ENCODE measurements at places on chromosomes 11 and 22. TPM values are rescaled to one million over a fixed set of nuclear protein-coding genes. Genes with fewer than 3 reads are reported as not detected.
A peak's percentile ranks its signal among the peaks of the same experiment; 100 is the strongest.

RASSF10 gene
- total RNA-seq = 3.3 TPM

FAM180B gene
- not detected for total RNA-seq

GRCh38 chr22:27792452-27793161 is 8.9 kb downstream of the MN1 start:
- H3K36me3 ChIP-seq = no peaks in the 10 kb centered on the region
- no peaks in the 10 kb centered on the region for H3K27me3 ChIP-seq
- peaks cover 3% of the 10 kb centered on the region for H3K4me1 ChIP-seq
- DNase-seq = no peak
- H3K4me3 ChIP-seq = no peak overlapping the region

GDPD4 gene
- total RNA-seq = 7.4 TPM

TBX10 gene
- not detected for total RNA-seq

GRCh38 chr11:13339195-13340153 is 61.9 kb downstream of the BMAL1 start:
- no peaks in the 10 kb centered on the region for H3K4me1 ChIP-seq
- no peaks in the 10 kb centered on the region for H3K27me3 ChIP-seq
- H3K36me3 ChIP-seq = no peaks in the 10 kb centered on the region
- peak overlapping the region; percentile 13 for H3K27ac ChIP-seq
- DNase-seq = peak; percentile 67

- H3K36me3 ChIP-seq = no peaks in the 10 kb centered on the region
- no peaks in the 10 kb centered on the region for H3K27me3 ChIP-seq
Measured at GRCh38 chr11:2305788-2306451, 4.1 kb downstream of the TSPAN32 start.

DNA sequence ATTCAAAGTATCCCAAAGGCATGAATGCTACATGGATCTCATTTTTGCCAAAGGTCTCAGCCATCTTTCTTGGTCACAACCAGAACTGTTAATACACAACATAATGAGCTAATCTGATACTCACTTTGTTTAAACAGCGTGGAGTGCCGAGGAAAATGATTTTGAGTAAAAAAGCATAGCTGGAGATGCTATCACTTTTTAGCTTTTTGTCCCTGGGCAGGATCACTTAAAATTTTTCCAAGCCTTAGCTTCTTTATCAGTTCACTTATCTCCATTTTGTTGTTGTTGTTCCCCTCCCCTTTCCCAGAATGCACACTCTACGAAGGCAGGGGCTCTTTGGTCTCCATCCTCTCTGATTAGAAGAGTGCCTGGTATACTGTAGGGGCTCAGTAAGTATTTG is 229.3 kb upstream of the NARS2 start:
- H3K4me1 ChIP-seq = peaks cover 11% of the 10 kb centered on the region
- H3K36me3 ChIP-seq = no peaks in the 10 kb centered on the region
- H3K27ac ChIP-seq = no peak overlapping the region
- no peak for DNase-seq
- no peak overlapping the region for H3K4me3 ChIP-seq

- H3K27me3 ChIP-seq = no peaks in the 10 kb centered on the region
- H3K4me3 ChIP-seq = no peak overlapping the region
- H3K36me3 ChIP-seq = no peaks in the 10 kb centered on the region
- H3K4me1 ChIP-seq = peaks cover 4% of the 10 kb centered on the region
- H3K27ac ChIP-seq = no peak overlapping the region
- no peak for DNase-seq
Measured at GRCh38 chr11:63020671-63021291, 5.1 kb upstream of the SLC22A8 start.

DNA sequence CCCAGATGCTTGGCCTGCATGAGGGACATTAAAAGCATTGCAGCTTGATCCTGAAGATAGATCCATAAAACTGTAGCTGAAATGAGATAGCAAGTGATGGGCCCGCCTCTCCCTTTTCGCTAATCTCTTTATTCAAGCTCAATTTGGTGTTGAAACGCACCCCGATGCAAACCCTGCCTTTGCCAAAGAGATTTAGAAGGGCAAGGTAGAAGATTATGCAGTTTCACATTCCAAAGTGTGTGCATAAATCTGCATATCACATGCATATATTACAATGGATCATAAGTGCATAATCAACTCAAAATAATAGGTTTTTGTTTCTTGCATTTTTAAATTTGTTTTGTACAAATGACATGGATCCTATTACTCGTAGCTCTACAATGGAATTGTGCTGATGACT is 80.1 kb upstream of the SHANK2 start:
- no peaks in the 10 kb centered on the region for H3K4me1 ChIP-seq
- no peaks in the 10 kb centered on the region for H3K27me3 ChIP-seq
- H3K36me3 ChIP-seq = no peaks in the 10 kb centered on the region
- H3K27ac ChIP-seq = no peak overlapping the region
- H3K4me3 ChIP-seq = no peak overlapping the region
- no peak for DNase-seq

GRCh38 chr22:42414021-42414420 is 18.2 kb downstream of the NFAM1 start:
- DNase-seq = no peak
- H3K36me3 ChIP-seq = no peaks in the 10 kb centered on the region
- H3K4me3 ChIP-seq = no peak overlapping the region
- H3K4me1 ChIP-seq = no peaks in the 10 kb centered on the region
- H3K27ac ChIP-seq = no peak overlapping the region

HTR3B gene
- total RNA-seq = not detected

- no peaks in the 10 kb centered on the region for H3K36me3 ChIP-seq
- DNase-seq = no peak
- H3K4me3 ChIP-seq = no peak overlapping the region
- no peak overlapping the region for H3K27ac ChIP-seq
Measured at GRCh38 chr11:5251746-5252145, 2.1 kb upstream of the HBG1 start.

DNA sequence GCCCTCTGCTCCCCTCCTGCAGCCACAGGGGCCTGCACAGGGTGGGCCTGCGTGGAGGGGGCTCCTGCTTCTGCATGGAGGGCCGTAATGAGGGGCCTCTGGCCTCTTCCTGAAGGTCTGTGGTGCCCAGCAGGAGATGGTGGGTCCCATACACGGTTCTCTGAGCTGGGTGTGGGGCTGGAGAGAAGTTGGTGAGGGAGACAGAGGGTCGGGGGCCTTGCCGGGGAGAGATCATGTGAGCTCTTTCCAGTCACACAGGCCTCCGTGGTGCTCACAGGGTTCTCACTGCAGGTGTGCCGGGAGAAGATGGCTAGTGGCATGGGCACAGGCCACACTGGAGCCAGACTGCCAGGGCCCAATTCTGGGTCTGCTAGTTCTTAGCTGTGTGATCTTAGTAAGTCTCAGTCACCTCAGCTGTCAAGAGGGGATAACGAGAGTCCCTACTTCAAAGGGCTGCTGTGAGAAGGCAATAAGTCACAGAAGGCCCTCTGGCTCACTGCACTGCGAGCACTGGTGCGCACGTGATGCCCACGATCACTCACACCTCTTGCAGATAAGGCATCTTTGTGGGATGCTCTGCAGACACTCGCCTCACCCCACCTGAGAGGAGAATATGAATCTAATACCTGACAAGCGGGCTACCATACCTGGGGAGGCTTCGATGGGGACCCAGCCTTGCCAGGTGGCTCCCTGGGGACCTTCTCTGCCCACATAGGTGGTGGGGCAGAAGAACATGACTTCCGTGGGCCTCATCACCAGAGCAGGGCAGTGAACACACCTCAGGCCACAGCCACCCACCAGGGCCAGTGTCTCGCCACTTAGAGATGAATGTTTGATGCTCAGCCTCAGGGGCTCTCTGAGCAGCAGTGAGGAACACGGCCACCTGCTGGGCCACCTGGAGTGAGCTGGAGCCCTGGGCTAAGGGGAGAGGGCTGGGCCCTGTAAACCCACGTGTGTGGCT is 14.5 kb downstream of the KCNC1 start:
- no peaks in the 10 kb centered on the region for H3K4me1 ChIP-seq
- H3K4me3 ChIP-seq = no peak overlapping the region
- no peak overlapping the region for H3K27ac ChIP-seq
- H3K27me3 ChIP-seq = no peaks in the 10 kb centered on the region

TRPM5 gene
- 0.68 TPM for total RNA-seq

CAVIN3 gene
- 46.1 TPM for total RNA-seq

DDIAS gene
- total RNA-seq = 1.3 TPM

DNA sequence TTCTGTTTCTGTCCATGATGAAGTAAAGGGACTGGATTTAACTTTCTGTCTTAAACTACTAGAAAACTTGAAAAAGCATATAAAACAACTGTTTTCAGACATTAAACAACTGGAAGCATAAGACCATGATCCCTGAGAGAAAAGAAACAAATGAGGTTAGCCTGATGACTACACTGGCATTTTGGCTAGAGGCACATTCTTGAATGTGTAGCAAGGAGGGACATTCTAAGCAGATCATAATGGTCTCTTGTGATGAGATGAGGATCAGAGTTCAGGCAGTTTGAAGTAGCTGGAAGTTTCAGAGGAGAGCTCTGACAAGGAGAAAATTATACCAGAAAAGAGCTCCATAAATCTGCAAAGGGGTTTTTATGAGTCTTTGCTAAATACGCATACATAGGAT is 75.4 kb downstream of the AASDHPPT start:
- no peaks in the 10 kb centered on the region for H3K4me1 ChIP-seq
- no peak for DNase-seq
- no peak overlapping the region for H3K27ac ChIP-seq
- no peaks in the 10 kb centered on the region for H3K27me3 ChIP-seq
- H3K4me3 ChIP-seq = no peak overlapping the region
- H3K36me3 ChIP-seq = no peaks in the 10 kb centered on the region

DNA sequence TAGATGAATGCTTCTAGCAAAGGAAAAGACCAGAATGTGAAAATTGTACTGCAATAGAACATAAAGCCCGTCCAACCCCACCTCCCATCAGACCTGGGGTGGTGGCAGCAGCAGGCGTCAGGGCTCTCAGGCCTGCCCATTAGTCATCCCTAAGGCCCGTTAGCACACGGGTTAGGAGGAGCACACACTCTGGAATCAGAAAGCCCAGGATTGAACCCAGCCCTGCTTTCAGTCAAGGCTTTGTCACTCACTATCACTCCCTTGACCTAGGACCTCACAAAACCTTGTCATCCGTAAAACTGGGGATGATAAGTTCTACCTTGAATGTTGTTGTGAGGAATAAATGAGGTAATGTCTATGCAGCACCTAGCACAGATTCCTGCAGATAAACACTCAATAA is 26.9 kb downstream of the MICAL3 start:
- no peaks in the 10 kb centered on the region for H3K27me3 ChIP-seq
- H3K4me3 ChIP-seq = no peak overlapping the region
- H3K4me1 ChIP-seq = peaks cover 3% of the 10 kb centered on the region
- H3K27ac ChIP-seq = no peak overlapping the region
- no peaks in the 10 kb centered on the region for H3K36me3 ChIP-seq

DNA sequence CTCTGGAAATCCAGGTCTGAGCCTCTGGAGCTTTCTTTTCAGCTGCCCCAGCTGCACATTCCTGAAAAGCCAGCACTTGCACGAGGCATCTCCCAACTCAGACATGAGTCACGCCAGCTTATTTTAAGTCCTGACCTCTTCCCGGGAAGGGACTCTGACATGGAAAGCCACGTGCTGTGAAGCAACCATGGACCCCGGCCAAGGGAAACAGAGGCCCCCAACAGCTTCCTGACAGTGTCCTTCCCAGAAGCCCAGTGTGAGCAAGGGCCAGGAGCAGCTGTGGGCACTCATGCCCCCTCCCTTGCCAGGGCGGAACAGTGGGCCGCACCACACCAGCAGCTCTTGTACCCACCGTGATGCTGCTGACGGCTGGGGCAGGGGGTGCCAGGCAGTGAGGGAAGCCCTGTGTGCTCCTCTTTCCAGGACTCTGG is 118.8 kb upstream of the CADM1 start:
- H3K4me1 ChIP-seq = no peaks in the 10 kb centered on the region
- no peak overlapping the region for H3K4me3 ChIP-seq
- no peaks in the 10 kb centered on the region for H3K36me3 ChIP-seq

GRCh38 chr11:62124186-62125113 is 639 bp downstream of the INCENP start:
- H3K4me1 ChIP-seq = no peaks in the 10 kb centered on the region
- H3K36me3 ChIP-seq = no peaks in the 10 kb centered on the region
- no peaks in the 10 kb centered on the region for H3K27me3 ChIP-seq
- peak; percentile 14 for DNase-seq

NLRP6 gene
- 2.7 TPM for total RNA-seq

MRGPRX3 gene
- total RNA-seq = not detected

DNA sequence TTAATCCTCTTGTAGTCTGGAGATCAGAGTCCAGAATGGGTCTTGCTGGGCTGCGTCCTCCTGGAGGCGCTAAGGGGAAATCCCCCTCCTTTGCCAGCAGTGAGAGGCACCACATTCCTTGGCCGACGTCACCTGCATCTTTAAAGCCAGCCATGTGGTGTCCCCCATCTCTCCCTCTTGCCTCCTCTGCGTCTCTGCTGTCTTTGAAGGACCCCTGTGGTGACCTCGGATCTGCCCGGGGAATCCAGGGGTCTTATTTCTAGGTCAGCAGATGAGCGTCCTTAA is 27.2 kb upstream of the PARVB start:
- H3K27ac ChIP-seq = no peak overlapping the region
- H3K36me3 ChIP-seq = peaks cover 18% of the 10 kb centered on the region
- H3K27me3 ChIP-seq = no peaks in the 10 kb centered on the region
- H3K4me1 ChIP-seq = no peaks in the 10 kb centered on the region

DNA sequence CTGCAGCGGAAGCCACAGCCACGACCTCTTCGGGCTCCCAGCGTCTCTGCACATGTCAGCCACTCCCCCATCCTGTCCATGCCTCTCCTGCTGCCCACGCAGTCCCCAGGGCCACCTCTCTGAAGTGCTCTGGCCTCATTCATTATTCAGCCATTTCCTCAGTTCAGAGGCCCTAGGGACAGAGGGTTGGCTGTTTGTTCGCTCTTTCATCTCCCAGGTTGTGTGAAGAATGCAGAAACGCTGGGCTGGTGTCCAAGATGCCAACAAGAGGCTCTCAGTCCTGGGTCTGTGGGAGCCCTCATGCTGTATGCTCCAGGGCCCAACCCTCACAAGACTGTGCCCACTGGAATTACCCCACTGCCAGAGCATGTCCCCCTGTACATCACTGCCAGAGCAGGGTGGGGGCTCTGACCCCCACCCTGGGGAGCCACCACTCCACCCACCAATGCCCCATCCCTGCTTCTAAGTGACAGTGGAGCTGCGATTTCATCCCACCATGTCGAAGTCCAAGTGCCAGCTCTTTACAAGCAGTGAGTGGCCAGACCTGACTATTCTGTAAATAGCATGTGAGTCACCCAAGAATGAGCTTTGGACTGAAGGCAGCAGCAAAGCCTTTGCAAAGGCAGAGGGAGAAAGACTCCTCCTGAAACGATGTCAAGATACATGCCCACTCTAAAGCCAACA is 209.6 kb downstream of the BUD13 start:
- H3K36me3 ChIP-seq = no peaks in the 10 kb centered on the region
- H3K27me3 ChIP-seq = no peaks in the 10 kb centered on the region
- no peak overlapping the region for H3K27ac ChIP-seq
- DNase-seq = no peak
- H3K4me1 ChIP-seq = no peaks in the 10 kb centered on the region
- H3K4me3 ChIP-seq = no peak overlapping the region

DNA sequence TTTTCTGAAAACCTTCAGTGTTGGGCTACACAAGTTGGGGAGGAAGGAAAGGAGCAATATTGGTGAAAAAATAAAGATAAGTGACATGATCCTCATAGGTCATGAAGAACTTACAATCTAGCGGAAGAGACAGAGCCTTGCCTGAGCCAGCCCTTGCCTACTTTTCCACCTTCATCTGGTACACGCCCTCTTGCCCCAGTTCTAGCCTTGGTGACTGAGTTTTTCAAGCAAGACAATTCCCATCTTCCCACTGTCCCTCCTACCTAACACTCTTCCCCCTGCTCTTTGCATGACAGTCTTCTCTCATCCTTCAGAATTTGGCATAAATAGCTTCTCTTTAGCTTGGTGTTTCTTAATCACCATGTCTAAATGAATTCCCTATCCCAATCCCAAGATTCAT is 42.6 kb downstream of the BBOX1 start:
- H3K36me3 ChIP-seq = no peaks in the 10 kb centered on the region
- no peak for DNase-seq
- no peak overlapping the region for H3K4me3 ChIP-seq
- H3K27ac ChIP-seq = no peak overlapping the region
- H3K4me1 ChIP-seq = no peaks in the 10 kb centered on the region

DDTL gene
- 2.2 TPM for total RNA-seq
